ENCODE measurements at places on chromosomes 4 and X.

DNA sequence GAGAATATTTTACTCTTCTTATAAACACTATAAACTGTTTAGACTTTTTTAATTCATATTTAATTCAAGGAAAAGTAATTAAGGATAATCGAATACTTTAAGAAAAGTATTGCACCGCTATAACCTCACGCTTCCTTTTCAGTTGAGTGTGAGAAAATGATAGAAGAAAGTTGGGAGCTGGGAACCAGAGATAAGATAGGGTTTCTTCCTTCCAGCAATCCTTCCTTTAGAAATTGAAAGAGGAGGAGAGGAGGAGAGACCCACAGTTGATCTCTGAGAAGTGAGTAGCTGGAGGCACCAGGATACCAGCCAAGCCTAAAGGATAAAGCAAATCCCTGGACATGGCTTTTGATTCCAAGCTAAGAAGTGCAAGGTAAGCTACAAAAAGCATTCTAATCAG, 242.3 kb upstream of the NOCT start:
- no peak for DNase-seq

DNA sequence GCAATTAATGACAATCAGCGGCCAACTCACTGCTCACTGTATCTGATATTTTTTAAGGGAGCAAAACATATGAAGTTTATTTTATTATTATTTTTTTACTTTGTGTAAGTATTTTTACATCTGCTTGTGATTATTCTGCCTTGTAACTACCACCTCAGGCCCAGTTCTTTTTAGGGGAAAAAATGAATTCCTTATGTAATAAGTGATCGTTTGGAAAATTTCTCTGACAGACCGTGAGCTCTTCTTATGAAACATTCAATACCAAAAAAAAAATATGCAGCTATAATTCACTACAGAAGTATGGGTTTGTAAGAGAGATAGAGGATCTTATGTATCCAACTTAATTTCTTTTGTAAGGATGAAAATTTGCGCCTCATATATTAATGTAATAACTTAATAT, 33.5 kb upstream of the STOX2 start:
- no peak for DNase-seq

DNA sequence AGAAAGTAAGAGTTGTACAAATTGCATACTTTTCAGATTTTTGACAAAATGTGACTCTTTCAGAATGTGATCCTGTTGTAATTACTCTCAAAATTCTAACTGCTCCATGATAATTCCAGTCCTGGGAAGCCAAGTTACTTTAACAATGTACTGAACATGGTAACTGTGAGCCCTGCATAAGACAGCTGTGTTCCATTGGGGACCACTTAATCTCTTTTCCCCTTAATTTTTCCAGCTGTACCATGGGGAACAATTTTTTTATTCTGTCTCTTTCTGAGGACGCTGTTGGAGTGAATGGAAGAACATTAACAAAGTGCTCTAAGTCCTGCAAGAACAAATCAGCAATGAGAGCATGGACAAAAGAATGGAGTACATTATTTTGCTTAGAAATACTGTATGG, 95.8 kb downstream of the UPRT start:
- DNase-seq, result no peak

DNA sequence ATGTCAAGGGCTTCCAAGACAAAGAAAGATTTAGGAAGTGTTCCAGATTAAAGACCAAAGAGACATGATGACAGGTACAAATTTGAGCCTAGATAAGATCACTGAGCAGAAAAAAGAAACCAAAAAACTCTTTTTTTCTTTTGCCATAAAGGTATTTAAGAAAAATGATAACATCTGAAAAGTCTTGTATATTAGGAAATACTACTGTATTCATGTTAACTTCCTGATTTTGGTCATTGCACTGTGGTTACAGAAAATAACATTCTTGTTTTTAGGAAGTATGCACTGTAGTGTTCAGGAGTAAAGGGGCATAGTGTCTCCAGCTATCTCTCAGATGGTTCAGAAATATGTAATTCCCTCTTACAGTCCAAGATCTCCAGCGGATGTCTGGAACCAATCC, 37.1 kb downstream of the RWDD4 start:
- no peak for DNase-seq

DNA sequence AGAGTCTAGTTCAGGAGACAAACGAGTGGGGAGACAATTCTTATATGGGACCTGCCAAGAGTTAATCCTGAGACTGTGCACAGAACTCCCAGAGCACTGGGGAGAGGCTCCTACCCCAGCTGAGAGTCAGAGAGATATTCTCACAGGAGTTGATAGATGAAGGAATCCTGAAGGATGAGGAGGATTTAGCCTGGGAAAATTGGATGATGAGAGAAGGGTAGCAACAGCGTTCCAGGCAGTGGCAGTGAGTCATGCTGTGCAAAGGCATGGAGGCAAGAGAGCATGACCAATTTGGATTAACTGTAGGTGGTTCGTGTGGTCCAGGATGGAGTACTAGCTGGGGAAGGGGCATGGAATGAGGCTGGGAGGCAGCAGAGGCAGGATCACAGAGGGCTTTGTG, 318.6 kb downstream of the LDB2 start:
- no peak for DNase-seq

DNA sequence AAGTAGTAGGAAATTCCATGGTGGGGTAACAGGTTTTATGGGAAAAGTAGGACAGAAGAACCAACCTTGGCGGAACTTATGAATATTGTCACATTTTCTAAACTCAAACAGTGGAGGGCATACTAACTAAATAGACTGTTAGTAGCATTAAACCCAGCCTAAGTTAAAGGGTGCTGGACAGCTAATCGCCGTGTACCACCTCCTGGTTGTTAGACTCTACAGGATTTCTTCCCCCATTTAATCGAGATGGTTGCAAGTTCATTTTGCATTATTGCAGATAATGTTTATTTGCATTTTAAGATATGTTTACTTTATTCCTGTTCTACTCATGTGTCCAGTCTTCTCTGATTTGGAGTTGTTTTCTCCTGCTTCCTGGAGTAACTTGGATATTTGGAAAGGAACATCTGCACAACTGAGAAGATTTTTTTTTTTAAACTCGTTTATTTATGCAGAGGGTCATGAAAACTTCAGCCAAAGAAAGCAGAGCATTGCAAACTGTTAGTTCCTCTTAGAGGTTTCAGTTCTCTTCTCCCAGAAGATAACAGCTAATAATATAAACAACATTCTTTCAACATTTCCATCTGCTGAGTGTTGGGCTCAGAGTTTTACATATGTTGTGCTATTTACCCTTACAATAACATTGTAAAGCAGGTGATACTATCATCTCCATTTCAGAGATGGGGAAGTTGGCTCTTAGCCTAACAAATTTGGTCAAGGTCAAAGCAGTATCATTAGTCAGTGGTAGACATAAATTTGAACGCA, 51.5 kb upstream of the TBC1D9 start:
- peak; percentile 10 for DNase-seq

GRCh38 chr4:28690890-28691289, 1830.2 kb downstream of the STIM2 start:
- no peak for DNase-seq

DNA sequence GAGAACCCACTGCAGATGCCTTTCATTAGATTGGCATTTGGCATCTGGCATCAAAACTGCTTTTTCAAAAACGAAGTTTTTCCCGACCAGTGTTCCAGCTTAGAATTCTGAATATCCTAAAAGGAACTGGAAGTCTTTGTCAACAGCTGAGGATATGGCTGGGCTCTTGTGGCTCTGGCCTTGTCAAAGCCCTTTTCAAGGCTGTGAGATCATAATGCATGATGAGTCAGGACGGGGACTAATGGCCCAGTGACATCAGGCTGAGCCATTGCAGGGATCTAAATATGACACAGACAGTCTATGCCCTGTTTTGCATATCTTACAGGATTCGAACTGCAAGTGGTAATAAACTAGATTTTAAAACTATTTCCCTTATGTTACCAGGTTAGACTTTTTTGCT, 306.4 kb downstream of the PTTG2 start:
- no peak for DNase-seq
